ENCODE measurements at places on chromosomes 4 and X. TPM values are rescaled to one million over a fixed set of nuclear protein-coding genes. Genes with fewer than 3 reads are reported as not detected.

FRG2 gene
- total RNA-seq = not detected

TNIP3 gene
- total RNA-seq = 0.26 TPM

TMSB15C gene
- 1.3 TPM for total RNA-seq

IL15 gene
- total RNA-seq = 7.6 TPM

PDLIM3 gene
- total RNA-seq = 62.4 TPM
